Testis (tissue), 5 donors: ENCODE measurements at places on chromosomes 6 and 20. TPM values are rescaled to one million over a fixed set of nuclear protein-coding genes. Genes with fewer than 3 reads are reported as not detected.

The OTOR gene
- total RNA-seq = not detected

The NOX3 gene
- not detected for total RNA-seq

The EMILIN3 gene
- total RNA-seq = 3.7 TPM

- no peak overlapping the region for H3K4me3 ChIP-seq
- no peak overlapping the region for H3K27ac ChIP-seq
- H3K27me3 ChIP-seq = no peaks in the 10 kb centered on the region
- no peaks in the 10 kb centered on the region for H3K36me3 ChIP-seq
Measured at GRCh38 chr6:133553652-133554051, 312.5 kb downstream of the EYA4 start.

GRCh38 chr6:89145956-89146717, at the start of gene PM20D2:
Gene PM20D2 (plus strand): TSS chr6:89146055. CDS start chr6:89146145, 90 bp downstream.
- no peaks in the 10 kb centered on the region for H3K36me3 ChIP-seq
- peak within 1 kb of the TSS; percentile 78 for H3K27ac ChIP-seq
- peak; percentile 84 for DNase-seq
- no peaks in the 10 kb centered on the region for H3K27me3 ChIP-seq

The OOEP gene
- total RNA-seq = 14.1 TPM

The WFDC10B gene
- 1.2 TPM for total RNA-seq

DNA sequence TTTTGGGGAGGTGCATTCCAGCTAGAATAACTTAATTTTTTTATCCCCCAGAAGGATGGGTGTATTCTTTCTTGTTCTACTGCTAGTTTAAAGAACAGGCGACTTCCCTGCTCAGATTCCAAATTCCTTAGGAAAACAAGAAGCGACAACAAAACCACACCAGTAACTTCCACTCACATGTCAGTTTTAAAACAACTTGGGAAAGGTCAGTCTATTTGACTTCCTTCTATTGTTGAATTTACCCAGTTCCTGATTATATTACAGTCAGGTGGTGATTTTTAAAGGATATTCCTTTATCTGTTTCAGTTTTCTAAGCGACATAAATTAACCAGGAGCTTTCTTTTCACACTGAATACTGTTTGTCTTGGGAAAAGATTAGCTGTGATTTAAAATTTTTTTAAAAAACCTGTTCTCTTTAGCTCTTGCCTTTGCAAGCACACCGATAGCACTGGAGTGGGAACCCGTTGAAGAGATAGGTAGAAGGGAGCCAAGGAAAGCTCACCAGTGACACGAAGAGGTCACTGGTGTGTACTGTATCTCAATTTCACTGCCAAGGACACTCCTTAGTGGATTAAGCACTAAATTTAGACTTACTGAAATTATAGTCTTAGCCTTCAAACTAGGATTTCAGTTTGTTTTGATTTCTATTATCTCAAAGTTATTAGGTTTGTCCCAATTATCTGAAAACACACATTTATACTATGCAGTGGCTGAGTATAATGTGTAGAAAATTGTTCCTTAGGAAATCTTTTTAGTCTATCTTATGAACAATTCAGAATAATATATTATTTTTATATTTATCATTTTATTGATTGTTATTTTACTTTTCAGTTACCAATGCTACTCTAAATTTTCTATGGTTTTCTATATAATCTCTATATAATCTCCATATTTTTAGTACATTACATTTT, 22.3 kb downstream of the MARCKS start:
- H3K4me1 ChIP-seq = no peaks in the 10 kb centered on the region
- H3K27ac ChIP-seq = no peak overlapping the region
- peak; percentile 65 for DNase-seq

- no peaks in the 10 kb centered on the region for H3K36me3 ChIP-seq
- no peaks in the 10 kb centered on the region for H3K27me3 ChIP-seq
- H3K4me3 ChIP-seq = no peak overlapping the region
- no peak overlapping the region for H3K27ac ChIP-seq
Measured at GRCh38 chr20:53329781-53330180, 263.9 kb downstream of the ZNF217 start.

- no peak overlapping the region for H3K4me3 ChIP-seq
- H3K27ac ChIP-seq = no peak overlapping the region
Measured at GRCh38 chr6:37477656-37478435, 21.8 kb downstream of the CCDC167 start.

The OR2B6 gene
- total RNA-seq = 1.0 TPM

The HLA-DRB1 gene
- 9.5 TPM for total RNA-seq

DNA sequence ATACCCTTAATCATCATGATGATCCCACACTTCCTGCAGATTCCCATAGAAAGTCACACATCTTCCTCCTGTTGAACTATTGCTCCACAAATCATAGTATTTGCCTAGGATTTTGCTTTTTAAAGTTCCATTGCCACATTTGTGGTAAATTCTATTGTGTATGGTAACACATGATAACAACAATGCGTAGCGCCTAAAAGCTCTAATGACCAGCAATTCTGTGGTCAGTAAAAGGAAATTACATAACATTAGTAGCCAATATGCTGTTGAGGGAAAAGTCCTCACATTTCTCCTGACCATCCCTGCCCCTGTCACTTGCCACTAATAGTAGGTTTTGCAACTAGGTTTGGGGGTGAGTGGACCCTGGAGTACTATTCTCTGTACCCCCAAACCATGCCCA, 31.8 kb upstream of the PDE7B start:
- no peak for DNase-seq
- H3K36me3 ChIP-seq = no peaks in the 10 kb centered on the region
- H3K27me3 ChIP-seq = no peaks in the 10 kb centered on the region
- H3K4me1 ChIP-seq = no peaks in the 10 kb centered on the region
- H3K4me3 ChIP-seq = no peak overlapping the region

GRCh38 chr6:155340464-155341129, 26.3 kb upstream of the TFB1M start:
- no peak overlapping the region for H3K4me3 ChIP-seq
- H3K4me1 ChIP-seq = no peaks in the 10 kb centered on the region
- no peaks in the 10 kb centered on the region for H3K36me3 ChIP-seq

The POU3F2 gene
- 0.31 TPM for total RNA-seq

The BANF2 gene
- 60.2 TPM for total RNA-seq

DNA sequence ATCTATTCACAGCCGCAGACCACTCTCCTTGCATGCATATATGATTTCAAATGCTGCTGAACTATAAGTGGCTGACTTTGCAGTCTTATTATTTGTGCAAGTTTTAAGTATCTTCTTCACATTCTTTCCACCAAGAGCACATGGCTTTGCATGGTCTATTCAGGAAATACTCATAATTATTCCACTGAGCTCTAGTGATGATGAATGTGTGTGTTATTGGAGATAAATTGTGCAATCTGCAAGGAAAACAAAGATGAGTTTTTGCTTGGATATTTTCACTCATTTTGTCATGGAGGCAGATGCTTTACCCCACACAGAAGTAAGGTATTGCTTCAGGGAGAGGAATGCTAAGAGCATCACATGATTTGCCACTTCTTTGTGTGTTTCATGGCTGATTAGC, 764.6 kb downstream of the TBC1D32 start:
- no peak for DNase-seq
- no peaks in the 10 kb centered on the region for H3K4me1 ChIP-seq
- no peaks in the 10 kb centered on the region for H3K27me3 ChIP-seq
- no peak overlapping the region for H3K4me3 ChIP-seq

DNA sequence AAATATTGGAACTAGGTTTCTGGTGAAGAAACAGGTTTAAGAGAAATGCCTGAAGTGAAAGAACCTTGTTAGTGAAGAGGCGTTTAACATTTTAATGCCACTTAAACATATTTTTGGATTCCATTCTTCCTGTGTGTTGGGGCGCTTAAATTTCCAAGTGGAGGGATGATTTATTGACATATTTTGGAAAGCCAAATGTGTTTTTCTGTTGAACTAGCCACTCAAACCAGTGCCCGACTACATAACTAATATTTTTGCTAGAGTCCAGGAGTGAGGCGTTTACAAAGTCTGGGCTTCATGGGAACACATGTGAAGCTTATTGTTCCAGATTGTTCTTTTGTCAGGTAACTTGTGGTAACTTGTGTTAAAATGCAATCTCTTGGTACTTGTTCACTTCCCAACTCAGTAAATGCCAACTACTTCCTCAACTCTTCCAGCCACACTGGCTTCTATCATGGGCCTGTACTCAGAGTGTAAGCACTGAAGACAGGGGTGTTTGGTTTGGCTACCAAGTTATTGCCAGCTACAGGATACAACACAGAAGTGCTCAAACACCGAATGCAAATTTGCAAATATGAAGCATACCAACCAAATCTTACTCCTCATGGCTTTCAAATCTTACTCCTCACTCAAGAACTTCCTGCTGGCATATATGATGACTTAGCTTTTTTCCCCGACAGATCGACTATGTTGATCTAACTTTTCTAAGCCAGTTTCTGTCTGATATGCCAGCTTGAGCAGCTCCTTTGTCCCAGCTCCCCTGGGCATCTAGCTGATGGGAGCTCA, 2.0 kb upstream of the ZNFX1 start:
- DNase-seq = no peak
- peaks cover 29% of the 10 kb centered on the region for H3K4me1 ChIP-seq
- peak overlapping the region; percentile 95 for H3K4me3 ChIP-seq
- H3K36me3 ChIP-seq = no peaks in the 10 kb centered on the region
- no peaks in the 10 kb centered on the region for H3K27me3 ChIP-seq
- H3K27ac ChIP-seq = no peak overlapping the region

DNA sequence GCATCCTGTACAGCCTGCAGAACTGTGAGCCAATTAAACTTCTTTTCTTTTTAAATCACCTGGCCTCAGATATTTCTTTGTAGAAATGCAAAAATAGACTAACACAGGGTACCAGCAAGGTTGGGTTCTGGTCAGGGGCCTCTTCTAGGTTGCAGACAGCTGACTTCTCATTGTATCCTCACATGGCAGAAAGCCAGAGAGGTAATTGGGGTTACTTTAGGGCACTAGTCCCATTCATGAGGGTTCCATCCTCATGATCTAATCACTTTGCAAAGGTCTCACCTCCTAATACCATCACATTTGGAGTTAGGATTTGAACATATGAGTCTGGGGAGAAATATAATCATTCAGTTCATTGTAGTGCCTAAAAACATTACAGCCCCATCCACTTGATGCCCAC, 101.5 kb downstream of the LCA5 start:
- H3K27me3 ChIP-seq = no peaks in the 10 kb centered on the region
- no peak for DNase-seq
- no peak overlapping the region for H3K4me3 ChIP-seq
- no peaks in the 10 kb centered on the region for H3K36me3 ChIP-seq
- H3K27ac ChIP-seq = no peak overlapping the region

The PHACTR3 gene
- 0.94 TPM for total RNA-seq

- H3K27me3 ChIP-seq = no peaks in the 10 kb centered on the region
- no peak for DNase-seq
Measured at GRCh38 chr20:23087587-23088251, 1.6 kb upstream of the CD93 start.

- no peak for DNase-seq
- no peak overlapping the region for H3K4me3 ChIP-seq
- H3K27ac ChIP-seq = no peak overlapping the region
- H3K36me3 ChIP-seq = no peaks in the 10 kb centered on the region
Measured at GRCh38 chr6:108555399-108556052, 5.2 kb upstream of the FOXO3 start.

The NEDD9 gene
- 67.0 TPM for total RNA-seq

The DAAM2 gene
- 66.1 TPM for total RNA-seq

The FHL5 gene
- total RNA-seq = 23.3 TPM

- H3K36me3 ChIP-seq = no peaks in the 10 kb centered on the region
- no peak overlapping the region for H3K4me3 ChIP-seq
- no peak for DNase-seq
- H3K4me1 ChIP-seq = peaks cover 19% of the 10 kb centered on the region
- H3K27ac ChIP-seq = no peak overlapping the region
Measured at GRCh38 chr20:11218173-11218680, 544.4 kb upstream of the JAG1 start.

DNA sequence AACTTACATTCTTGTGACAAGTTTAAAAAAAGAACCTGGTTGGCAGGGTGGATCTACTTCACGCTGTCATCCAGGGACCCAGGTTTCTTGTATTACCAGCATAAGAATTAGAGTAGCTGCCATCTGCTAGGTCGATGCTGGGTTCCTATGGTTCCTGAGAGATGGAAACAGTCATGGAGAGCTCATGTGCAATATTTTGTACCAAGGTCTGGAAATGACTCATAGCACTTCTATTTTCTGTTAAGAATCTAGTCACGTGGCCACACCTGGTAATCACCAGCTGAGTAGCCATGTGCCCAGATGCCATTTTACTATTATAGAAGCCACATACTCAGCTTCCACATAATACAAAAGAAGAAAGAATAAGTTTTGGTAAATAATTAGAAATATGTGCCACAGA, 171.3 kb downstream of the CD83 start:
- H3K27me3 ChIP-seq = no peaks in the 10 kb centered on the region
- no peak overlapping the region for H3K27ac ChIP-seq
- H3K4me3 ChIP-seq = no peak overlapping the region
- no peaks in the 10 kb centered on the region for H3K36me3 ChIP-seq
- no peak for DNase-seq

The GJA10 gene
- 0.19 TPM for total RNA-seq

GRCh38 chr6:159978291-159979135, 9.6 kb downstream of the IGF2R start:
- no peaks in the 10 kb centered on the region for H3K27me3 ChIP-seq
- no peak for DNase-seq
- peaks cover 43% of the 10 kb centered on the region for H3K4me1 ChIP-seq
- H3K4me3 ChIP-seq = no peak overlapping the region
- H3K36me3 ChIP-seq = no peaks in the 10 kb centered on the region

- no peak overlapping the region for H3K27ac ChIP-seq
- no peak for DNase-seq
- no peaks in the 10 kb centered on the region for H3K4me1 ChIP-seq
- H3K4me3 ChIP-seq = no peak overlapping the region
Measured at GRCh38 chr6:51675020-51675921, 412.1 kb downstream of the PKHD1 start.

GRCh38 chr20:47857569-47858464, 72.5 kb upstream of the SULF2 start:
- no peak overlapping the region for H3K27ac ChIP-seq
- no peaks in the 10 kb centered on the region for H3K4me1 ChIP-seq
- H3K27me3 ChIP-seq = no peaks in the 10 kb centered on the region
- no peak for DNase-seq

The CD24 gene
- total RNA-seq = 11.5 TPM

DNA sequence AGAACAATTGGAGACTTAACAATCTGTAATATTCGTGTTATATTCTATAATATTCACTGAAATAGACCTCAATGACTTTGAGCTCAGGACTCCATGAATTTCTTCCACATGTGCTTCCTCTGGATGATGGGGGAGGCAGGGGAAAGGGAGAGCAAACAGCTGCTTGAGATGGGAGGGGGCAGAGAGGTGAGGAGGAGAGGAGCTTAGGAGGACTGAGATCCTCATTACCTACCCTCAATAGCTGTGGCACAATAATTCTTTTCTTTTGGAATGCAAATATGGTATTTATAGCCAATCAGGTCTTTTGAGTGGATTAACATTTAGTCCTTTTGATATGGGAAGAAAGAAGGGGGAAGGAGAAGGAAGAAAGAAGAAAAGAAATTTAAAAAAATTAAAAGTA, 64.1 kb upstream of the ZNF217 start:
- no peaks in the 10 kb centered on the region for H3K36me3 ChIP-seq
- H3K4me3 ChIP-seq = no peak overlapping the region
- peaks cover 34% of the 10 kb centered on the region for H3K4me1 ChIP-seq
- H3K27me3 ChIP-seq = no peaks in the 10 kb centered on the region

The SLC25A27 gene
- 72.8 TPM for total RNA-seq
